ENCODE measurements at places on chromosomes 3 and 15.

GRCh38 chr15:68032672-68033071 lies 21.4 kb upstream of the PIAS1 start:
- H3K27ac ChIP-seq, result no peak overlapping the region
- DNase-seq, result no peak

DNA sequence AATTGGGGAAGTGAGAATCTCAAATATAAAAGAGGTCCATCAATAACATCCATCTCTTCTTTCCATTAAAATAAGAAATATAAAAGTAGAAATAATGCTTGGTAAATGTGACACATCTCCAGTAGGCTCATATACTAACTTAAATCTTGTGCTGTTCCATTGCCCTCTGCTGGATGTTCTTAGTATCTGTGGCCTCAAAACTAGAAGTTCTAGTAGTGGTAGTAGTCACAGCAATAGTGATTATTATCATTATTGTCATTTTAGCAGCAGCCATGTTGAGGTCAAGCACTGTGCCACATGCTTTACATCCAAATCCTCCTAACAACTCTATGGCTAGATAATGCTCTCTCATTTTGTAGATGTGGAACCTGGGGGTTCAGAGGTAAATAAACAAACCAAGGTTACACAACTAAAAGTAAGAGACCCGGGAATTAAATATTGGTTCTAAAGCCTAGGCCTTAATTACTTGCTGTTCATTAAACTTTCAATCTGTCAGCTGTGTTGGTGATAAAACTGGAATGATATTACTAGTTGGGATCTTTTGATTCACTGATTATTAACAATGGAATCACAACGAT lies 20.2 kb upstream of the BTLA start:
- H3K4me3 ChIP-seq, result no peak overlapping the region
- H3K27me3 ChIP-seq, result no peaks in the 10 kb centered on the region
- DNase-seq, result no peak
- H3K36me3 ChIP-seq, result no peaks in the 10 kb centered on the region
- H3K27ac ChIP-seq, result no peak overlapping the region

GRCh38 chr15:25481208-25481859 lies 42.5 kb upstream of the UBE3A start:
- no peaks in the 10 kb centered on the region for H3K36me3 ChIP-seq
- no peak overlapping the region for H3K4me3 ChIP-seq
- no peaks in the 10 kb centered on the region for H3K4me1 ChIP-seq
- H3K27ac ChIP-seq, result no peak overlapping the region
- no peak for DNase-seq

GRCh38 chr3:32456429-32457130 lies 46.1 kb downstream of the CMTM6 start:
- peak overlapping the region; percentile 96 for H3K27ac ChIP-seq
- peaks cover 66% of the 10 kb centered on the region for H3K4me1 ChIP-seq
- peak overlapping the region; percentile 5 for H3K4me3 ChIP-seq
- H3K36me3 ChIP-seq, result peaks cover 8% of the 10 kb centered on the region
- no peaks in the 10 kb centered on the region for H3K27me3 ChIP-seq
- DNase-seq, result no peak

DNA sequence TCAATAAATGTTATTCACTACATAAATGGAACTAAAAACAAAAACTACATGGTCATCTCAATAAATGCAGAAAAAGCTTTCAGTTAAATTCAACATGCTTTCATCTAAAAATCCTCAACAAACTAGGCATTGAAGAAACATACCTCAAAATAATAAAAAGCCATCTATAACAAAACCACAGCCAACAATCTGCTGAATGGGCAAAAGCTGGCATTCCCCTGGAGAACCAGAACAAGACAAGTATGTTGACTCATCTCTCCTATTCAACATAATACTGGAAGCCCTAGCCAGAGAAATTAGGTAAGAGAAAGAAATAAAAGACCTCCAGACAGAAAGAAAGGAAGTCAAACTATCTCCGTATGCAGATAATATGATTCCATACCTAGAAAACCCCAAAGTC lies 759.9 kb downstream of the EPHA3 start:
- H3K36me3 ChIP-seq, result no peaks in the 10 kb centered on the region
- H3K27me3 ChIP-seq, result no peaks in the 10 kb centered on the region
- H3K27ac ChIP-seq, result no peak overlapping the region
- no peak overlapping the region for H3K4me3 ChIP-seq
- DNase-seq, result no peak
- no peaks in the 10 kb centered on the region for H3K4me1 ChIP-seq

DNA sequence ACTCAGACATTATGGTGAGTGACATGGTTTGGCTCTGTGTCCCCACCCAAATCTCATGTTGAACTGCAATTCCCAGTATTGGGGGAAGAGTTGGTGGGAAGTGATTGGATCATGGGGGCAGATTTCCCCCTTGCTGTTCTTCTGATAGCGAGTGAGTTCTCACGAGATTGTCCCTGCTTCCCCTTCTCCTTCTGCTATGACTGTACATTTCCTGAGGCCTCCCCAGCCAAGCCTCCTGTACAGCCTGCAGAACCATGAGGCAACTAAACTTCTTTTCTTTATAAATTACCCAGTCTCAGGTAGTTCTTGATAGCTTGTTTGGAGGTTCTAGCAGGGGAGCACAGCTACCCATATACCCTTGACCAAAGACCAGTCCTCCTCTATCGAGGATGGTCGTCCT lies 45.9 kb downstream of the ADAM10 start:
- no peak overlapping the region for H3K27ac ChIP-seq
- H3K4me3 ChIP-seq, result no peak overlapping the region
- no peaks in the 10 kb centered on the region for H3K27me3 ChIP-seq

GRCh38 chr3:62180514-62180913 lies 192.8 kb downstream of the FEZF2 start:
- H3K4me1 ChIP-seq, result no peaks in the 10 kb centered on the region
- no peaks in the 10 kb centered on the region for H3K36me3 ChIP-seq
- no peak overlapping the region for H3K27ac ChIP-seq

Data from effector memory CD4-positive, alpha-beta T cell (primary cell).